SK-N-SH (cell line): ENCODE measurements at places on chromosomes 7 and 10.
A peak's percentile ranks its signal among the peaks of the same experiment; 100 is the strongest.

GRCh38 chr7:116527521-116527920, 2.7 kb downstream of the CAV1 start:
- no peak for DNase-seq

- no peak for DNase-seq
These were observed 9.1 kb downstream of the PPP2R2D start for GRCh38 chr10:131909929-131910328.

DNA sequence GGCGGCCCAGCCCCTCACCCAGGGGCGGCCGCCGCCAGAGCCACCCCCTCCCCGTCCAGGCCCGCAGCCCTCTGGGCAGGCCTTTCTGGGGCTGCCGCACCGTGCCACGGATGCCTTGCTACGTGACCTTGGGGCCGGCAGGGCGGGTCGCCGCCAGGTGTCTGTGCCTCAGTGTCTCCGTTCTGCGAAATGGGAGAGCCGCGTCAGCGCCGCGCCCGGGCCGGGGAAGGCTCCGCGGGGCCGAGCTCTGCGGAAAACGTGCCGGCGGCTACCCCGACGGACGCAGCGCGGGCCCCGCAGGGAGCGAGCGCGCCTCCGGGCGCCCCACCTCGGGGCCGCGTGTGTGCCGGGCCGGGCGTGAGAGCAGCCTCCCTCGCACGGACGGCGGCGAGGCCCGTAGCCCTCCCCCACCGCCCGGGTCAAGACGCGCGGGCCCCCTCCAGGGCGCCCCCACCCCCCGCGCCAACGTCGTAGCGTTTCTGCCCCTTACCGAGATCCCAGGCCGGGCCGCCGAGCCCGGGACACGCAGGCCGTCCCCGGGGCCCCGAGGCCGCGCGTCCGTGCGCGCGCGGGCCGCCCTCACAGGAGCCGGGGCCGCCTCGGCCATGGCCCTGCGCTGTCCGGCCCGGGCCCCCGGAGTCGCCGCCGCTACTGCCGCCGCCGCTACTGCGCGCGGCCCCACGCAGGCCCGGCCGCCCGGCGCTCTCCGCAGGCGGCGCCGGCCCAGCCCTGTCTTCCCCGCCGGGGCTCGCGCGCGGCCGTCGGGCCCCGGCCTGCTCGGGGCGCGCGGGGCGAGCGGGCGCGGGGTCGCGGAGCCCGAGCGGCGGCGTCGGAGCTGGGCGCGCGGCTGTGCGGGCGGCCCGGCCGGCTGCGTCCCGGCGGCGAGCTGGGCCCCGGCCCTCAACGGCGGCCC, 1.1 kb downstream of the ZNF777 start:
- DNase-seq, result peak; percentile 91

GRCh38 chr10:100890141-100890672, 22.6 kb upstream of the SLF2 start:
- no peak for DNase-seq

- DNase-seq, result peak; percentile 91
These were observed 7.7 kb upstream of the OPN1SW start for GRCh38 chr7:128783143-128783861.

DNA sequence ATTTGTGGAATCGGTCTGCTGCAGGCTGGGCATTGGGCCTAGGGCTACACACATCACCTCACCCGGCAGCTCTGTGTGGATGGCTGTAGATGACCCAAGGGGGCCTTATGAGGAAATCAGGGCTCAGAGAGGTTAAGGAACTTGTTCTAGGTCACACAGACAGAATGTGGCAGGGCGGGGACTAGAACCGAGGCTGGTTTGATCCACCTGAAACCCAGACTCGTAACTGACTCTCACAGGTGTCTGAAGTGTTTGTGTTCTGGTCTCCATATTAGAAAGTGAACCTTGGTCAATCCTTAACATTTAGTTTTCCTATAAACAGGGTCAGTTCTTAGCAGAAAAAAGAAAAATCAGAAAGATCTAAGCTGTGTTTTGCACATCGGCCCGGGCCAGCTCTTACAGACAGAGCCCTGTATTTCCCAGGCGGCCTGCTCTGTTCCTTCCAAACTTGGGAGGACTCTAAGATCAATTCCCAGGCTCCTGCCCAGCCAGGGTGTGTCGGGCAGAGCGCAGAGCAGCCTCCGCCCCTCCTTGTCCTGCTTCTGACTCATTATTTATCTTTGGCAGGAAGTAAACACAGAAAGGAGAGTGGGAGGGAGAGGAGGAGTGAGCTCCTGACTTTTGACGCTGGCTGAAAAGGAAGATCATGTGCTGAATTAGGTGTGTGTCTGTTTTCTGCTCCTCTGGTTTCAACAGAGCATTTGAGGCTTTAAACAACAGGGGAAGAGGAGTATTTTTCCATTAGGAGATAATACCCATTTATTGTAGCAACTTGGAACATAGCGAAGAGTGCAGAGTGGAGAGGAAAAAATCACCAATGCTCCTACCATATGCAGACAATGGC, 74.1 kb downstream of the TACC2 start:
- peak; percentile 36 for DNase-seq

DNA sequence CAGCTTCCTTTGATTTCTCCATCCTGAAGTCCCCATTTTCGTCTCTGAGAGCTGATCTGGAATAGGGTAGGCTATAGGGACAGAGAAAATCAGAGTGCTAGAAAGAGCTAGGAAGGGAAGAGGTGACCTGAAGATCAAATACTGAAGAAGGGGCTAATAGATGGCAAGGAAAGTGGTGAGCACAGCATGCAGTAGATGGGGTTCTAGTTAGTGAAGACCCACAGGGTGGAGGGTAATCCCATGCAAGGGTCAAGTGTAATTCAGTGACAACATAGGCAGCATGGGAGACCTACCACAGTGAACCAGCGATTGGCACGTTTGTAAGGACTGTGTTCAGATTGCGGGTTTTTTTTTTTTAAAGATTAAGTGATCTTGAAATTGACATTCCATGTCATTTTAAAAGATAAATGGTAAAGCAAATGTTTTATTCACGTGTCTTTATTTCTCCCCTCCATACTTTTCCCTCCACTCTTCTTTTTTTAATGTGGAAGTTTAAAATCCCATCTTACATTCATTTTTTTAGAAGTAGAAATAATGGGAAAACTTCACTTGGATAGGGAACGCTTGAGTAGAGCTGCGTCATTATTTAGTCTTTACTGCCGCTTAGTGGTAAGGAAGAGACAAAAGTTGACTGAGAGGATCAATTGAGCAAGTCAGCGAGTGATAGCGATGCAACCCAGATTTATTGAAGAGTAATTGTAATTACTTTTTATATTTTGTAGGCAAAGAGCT, 21.0 kb upstream of the ABI1 start:
- DNase-seq, result peak; percentile 58

- no peak for DNase-seq
These were observed 11.0 kb upstream of the PDCD4 start for GRCh38 chr10:110860576-110861241.

GRCh38 chr7:98202367-98203195, 8.7 kb upstream of the BHLHA15 start:
- no peak for DNase-seq

DNA sequence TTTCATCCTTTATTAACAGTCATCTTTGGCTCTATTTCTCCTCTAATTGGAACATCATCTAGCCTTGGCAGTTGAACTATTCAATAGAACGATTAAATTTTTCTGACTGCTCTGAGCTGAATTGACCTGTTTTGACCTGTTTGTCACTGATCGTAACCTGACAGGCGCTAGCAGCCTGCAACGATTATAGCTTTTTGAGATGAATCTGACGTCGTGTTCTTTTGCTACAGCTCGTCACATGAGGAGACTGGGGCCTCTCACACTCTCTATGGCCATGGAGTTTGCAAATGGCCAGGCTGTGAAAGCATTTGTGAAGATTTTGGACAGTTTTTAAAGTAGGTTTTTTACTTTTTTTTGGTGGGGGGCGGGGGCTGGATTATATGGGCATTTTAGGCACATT, 229.8 kb downstream of the FOXP2 start:
- no peak for DNase-seq

- no peak for DNase-seq
These were observed 64.2 kb upstream of the DDC start for GRCh38 chr7:50629238-50629901.

GRCh38 chr10:77163670-77164348, 473.8 kb downstream of the KCNMA1 start:
- DNase-seq, result peak; percentile 22

GRCh38 chr10:71939861-71940474, 24.2 kb upstream of the CHST3 start:
- no peak for DNase-seq

DNA sequence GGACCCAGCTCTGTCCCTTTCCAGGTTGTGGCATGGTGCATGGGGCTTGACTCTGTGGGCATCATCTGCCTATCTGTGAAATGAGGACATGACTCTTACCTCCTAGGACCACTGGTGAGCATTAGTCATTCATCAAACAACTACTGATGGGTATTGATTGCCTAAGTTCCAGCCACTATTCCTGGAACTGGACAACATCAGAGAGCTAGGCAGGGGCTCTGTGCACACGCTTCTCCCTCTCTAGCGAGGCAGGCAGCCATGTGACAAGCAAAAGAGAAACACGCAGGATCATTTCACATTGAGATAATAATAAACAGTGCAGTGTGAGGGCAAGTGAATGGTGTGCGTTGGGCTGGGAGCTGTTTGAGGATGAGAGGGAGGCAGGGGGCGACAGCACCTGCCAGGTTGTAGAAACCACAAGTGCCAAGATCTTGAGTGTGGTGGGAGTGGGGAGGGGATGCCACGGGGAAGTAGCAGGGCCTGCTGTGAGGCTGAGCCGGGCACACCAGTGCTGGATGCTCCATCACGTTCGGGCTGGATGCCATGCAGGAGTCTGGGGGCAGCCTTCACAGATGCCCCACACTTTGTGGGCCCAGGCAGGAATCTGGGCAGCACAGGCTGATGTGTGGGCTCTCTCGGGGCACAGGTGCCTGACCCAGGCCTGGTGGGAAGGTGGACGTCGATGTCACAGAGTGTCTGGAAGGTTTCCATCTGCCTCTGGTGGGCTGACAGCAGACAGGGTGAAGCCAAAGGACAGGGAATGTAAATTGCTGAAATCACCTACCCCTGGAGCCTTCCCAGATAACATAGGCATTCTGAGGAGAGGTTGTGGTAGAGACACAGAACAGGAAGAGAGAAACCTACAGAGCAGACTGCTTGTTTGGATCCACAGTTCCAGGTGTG, 405.5 kb downstream of the RPS24 start:
- DNase-seq, result no peak

DNA sequence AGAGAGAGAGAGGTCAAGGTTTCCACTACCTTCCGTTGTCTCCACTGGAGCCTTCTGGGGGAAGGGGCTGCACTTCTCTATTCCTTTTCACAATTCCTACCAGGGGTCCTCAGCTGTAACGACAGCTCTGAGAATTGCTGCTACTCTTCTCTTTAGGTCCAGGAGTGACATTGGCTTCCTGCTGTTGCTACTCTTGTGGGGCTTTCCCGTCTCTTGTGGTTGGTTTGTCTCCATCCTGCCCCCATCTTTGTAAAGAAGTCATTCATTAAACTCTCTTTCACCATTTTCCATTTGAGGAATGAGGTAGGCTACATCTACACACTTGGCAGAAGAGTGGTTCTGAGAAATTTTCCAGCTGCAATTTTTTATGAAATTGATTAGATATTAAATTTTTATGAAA, 238.8 kb upstream of the LYZL1 start:
- no peak for DNase-seq

DNA sequence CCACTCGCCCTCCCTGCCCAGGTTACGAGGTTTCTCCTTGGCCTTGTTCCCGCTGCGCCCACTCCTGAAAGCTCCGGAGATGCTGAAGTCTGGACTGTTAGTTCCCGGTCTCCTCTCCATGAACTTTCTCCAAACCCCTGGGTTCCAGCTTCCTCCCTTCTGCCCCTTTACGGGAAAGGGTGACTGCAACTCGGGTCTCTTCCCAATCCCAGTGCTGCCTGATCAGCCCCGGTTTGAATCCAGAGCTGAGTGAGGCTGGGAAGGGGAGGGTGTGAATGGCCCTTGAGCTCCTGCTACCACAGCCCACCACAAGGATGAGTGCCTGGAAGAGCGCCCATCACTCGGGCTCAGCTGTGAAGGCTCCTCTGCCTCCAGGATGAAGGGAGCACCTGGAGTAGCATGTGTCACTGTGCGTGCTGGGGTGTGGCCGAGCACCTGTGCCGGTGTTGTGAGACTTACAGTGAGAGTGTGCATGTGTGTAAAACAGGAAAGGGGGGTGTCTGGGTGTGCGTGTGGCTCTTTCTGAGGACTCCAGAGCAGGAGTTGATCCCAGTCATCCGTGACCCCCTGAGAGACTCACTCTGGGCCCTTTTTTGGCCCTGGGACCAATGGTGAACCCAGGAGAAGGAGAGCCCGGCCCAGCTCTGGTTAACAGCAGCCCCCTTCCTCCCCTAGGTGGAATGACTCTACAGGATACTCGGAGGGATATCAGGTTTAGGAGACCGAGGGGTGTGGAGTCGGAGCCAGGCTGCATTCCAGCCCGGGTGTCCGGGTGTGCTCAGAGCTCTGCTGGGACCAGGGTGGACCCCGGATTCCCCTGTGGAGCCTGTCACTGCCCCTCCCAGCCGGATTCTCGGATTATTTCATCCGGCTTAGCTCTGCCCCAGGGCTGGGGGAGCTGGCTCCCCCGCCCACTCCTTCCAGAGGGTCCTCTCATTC, 1.1 kb upstream of the ZNF467 start:
- DNase-seq, result no peak

DNA sequence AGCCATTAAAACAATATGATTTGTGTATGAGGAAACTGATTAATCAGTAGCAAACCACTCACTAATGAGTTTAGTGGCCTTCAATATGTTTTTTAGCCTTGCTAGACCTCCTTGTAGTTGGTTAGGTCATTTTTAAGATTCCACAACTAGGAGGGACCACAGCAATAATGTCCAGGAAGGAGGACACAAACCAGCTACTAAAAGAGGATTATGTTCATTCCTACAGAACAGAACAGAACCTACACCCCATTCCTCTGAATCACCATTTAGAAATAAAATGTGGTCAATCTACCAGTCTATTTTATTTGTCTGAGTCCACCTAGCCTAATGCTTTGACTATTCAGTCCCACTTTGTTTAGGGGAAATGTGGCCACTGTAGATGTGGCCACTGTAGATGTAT, 226.3 kb downstream of the GLI3 start:
- DNase-seq, result no peak

- DNase-seq, result no peak
These were observed 50.7 kb upstream of the RHEB start for GRCh38 chr7:151570366-151570915.

- peak; percentile 74 for DNase-seq
These were observed 637 bp downstream of the HSPA14 start for GRCh38 chr10:14838582-14839304.

- peak; percentile 20 for DNase-seq
These were observed 34.5 kb downstream of the ZNF775 start for GRCh38 chr7:150413640-150414081.

DNA sequence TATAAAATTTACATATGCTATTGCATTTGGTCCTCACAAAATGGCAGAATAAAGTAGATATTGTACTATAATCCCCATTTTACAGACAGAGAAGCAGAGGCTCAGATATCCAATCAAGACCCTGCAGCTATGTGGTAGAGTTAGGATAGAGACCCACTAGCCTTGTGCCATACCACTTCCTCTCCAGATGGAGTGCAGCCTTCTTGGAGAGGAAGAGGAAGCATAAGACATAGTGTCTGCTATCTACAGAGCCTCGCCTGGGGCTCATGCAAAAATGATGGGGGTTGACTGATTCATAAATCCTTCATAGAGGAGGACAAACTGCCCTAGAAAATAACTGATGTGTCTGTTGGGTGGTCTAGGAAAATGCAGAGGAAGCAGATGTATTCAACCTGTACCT, 447.3 kb downstream of the KCNMA1 start:
- no peak for DNase-seq

- DNase-seq, result peak; percentile 72
These were observed 1.8 kb downstream of the HNRNPF start for GRCh38 chr10:43407148-43407575.

- peak; percentile 17 for DNase-seq
These were observed 170.0 kb downstream of the PRKCQ start for GRCh38 chr10:6409971-6410643.
